ENCODE measurements at places on chromosomes 12 and 14.

GRCh38 chr12:359091-359490 lies 30.0 kb downstream of the KDM5A start:
- no peak for DNase-seq

GRCh38 chr12:7645395-7646177 lies 20.1 kb downstream of the APOBEC1 start:
- DNase-seq, result no peak

DNA sequence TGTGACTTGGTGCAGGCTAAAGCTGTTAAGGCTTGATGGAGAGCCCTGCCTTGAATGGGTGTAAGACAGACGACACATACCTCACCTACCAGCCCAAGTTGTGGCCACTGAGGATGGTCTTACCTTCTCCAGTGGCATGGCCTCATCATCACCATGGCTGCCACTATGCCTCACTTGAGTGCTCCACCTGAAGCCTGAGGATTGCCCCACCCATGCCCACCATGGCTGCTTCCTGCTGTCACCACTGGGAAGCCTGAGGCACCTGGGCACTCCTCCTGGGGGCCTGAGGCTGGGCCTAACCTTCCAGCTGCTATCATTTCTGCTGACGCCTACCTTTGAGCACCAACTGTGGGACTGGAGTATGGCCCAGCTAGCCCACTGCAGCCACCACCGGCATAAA lies 1605.7 kb upstream of the FLRT2 start:
- DNase-seq, result no peak

DNA sequence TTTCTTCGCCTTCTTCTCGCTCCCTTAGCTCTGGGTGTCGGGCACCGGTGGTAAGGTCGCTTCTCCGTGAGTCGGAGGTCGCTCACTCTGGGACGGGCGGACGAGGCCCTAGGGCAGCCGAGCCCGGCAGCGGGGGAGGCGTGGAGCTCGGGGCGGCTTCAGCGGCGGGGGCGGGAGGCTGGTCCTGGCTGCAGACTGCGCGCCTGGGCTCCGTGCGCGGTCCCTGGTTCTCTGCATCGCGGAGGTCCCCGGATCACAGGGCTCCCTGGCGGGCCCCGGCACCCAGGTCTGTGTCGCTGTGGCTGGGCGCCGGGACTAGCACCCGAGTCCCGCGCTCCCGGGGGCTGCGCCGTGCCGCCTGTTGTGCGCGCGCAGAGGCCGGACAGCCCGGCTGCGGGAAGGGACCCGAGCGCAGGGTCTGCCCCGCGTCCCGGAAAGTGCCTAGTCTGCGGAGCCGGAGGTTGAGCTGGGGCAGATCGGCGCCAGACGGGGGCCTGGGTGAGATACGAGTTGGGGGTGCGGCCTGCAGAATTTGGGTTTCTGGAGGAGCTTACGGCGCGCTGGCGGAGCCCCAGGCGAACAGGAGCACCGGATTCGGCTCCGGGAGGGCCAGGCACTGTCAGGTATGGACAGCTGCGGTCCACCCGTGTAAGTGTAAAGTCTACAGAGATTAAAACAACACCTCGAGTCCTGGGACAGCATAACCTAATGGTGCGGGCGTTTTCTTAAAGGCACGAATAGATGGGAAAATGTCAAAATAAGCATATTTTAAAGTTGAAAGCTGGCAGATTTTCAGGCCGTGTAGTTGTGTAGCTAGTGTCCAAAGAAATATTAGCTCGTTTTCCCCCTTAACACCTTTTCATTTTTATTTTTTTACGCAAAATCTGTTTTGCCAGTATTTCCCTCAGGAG lies 713 bp downstream of the FRMD6 start:
- no peak for DNase-seq

- no peak for DNase-seq
Measured at GRCh38 chr12:49698619-49699545, 8.3 kb downstream of the FMNL3 start.

- DNase-seq, result no peak
Measured at GRCh38 chr12:93733358-93733757, 56.2 kb downstream of the CRADD start.

DNA sequence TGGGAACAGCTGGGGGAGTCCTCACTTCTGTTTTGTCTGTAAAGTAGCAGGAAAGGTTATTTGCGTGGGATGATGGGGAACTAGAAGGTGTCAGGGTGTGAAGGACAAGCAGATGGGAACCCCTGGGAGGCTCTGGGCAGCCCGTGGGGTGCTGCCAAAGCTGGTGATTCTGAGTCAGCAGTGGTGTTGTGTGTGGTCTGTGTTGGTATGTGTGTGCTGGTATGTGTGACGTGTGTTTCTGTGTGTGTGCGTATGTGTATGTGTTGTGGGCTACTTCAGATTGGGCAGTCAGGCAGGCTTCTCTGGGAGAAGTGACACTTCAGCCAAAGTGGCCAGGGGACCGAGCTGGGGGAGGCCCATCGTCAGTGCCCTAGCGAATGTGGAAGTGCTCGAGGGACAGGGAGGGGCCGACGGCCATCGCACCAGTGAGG lies 15.3 kb upstream of the BDKRB2 start:
- no peak for DNase-seq

DNA sequence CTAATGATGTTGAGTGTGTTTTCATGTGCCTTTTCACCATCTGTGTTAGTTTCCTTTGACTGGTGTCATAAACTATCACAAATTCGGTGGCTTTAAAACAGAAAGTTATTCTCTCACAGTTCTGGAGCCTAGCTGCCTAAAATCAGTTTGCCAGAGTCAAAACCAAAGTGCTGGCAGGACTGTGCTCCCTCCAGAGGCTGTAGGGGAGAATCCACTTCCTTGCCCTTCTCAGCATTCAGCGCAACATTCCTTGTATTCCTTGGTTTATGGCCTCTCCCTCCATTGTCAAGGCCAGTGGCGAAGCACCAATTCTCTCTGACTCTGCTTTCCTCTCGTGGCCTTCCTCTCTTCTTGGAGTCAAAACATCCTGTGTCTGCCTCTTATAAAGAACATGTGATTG lies 174.2 kb upstream of the PDE3A start:
- no peak for DNase-seq

DNA sequence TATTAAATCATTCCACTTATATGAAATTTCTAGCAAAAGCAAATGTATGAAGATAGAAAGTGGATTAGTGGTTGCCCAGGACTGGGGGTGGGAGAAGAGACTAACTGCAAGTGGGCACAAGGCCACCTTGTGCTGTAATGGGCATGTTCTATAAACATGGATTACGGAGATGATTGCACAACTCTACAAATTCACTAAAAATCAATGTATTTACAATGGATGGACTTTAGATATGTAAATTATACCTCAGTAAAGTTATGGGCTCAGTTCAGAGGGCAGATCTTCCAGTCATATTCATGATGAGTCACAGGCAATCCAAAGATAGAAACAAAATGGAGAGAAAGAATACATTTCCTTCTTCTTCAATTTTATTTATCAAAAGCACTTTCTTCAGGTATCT lies 173.9 kb downstream of the NDUFA12 start:
- no peak for DNase-seq

DNA sequence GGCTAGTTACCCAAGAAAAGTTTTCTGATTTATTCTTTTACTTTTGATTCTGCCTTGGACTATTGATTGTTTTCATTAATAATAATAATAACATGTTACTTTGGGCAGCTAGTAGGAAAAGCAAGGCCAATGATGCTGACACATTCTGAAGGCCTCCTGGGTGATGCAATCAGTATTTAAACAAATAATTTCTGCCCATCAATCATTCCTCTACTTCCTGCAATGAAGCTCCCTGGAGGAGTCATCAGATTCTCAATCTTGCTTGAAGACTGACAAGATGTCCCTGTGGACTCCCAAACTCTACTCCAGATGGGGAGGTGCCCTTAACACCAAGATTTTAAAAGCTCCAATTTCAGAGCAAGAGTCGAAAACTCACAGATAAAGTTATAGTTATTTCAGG lies at the start of gene SPX:
Gene SPX (plus strand): TSS at position 244 of the 400 bp plus-strand sequence. CDS start 177 bp downstream, outside the sequence.
- no peak for DNase-seq

- DNase-seq, result no peak
Measured at GRCh38 chr14:70807898-70808415, 1.4 kb downstream of the MAP3K9 start.

DNA sequence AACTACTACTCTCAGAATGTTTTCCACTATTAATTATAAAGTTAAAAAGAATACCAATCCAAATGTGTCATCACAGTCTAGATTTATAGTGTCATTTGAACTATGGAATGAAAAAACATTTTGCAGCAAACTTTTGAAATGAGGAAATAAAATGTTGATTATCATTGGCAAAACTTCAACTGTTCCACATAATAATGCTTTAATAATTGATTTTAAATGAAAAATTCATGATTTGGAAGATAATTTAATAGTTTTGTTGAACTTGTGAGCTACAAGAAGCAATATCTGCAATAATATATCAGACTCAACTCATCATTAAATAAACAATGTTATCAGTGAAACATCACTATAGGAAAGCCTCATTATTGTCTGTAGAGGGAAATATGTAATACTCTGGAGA lies 48.2 kb upstream of the DCN start:
- no peak for DNase-seq

DNA sequence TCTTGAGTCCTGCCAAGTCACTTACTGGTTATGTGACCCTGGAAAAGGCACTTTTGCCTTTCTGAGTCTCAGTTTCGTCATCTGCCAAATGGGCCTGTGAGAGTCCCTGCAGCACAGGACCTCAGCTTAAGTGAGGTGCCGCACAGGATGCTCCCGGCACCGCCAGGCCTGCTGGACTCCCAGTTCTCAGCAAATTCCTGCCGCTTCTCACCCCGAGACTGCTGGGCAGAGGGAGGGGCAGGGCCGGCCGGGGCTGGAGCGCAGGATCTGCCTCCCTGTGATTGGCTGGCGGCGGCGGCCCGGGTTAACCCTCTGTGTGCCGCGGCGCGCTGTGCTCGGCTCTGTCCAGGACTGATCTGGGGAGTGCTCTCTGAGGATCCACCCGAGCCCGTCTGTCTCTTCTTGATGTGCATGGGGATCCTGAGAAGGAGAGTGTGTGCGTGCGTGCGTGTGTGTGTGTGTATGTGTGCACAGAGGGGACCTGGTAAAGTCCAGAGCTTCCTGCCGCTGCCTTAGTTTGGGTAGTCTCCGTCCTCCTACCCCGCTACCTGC lies 8.6 kb downstream of the SETD1B start:
- DNase-seq, result no peak

DNA sequence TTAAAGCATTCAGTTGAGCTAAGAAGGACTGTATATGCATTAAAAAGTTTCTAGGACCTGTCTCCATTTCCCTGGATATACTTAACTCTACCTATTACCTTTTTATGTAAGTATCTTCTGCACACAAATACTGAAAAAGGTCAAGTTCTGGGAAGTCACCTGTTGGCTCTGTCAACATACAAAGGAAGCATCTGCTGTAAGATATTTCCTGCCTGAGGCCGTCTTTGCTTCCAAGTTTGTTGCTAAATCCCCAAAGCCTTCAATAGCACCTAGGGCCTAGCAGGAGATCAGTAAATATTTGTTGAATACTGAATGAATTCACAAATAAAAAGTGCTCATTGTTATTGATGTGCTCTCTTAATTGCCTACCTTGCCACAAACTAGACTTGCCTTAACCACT lies 188.4 kb downstream of the DUSP6 start:
- DNase-seq, result no peak

GRCh38 chr14:27061299-27061698 lies 463.5 kb upstream of the NOVA1 start:
- DNase-seq, result no peak

DNA sequence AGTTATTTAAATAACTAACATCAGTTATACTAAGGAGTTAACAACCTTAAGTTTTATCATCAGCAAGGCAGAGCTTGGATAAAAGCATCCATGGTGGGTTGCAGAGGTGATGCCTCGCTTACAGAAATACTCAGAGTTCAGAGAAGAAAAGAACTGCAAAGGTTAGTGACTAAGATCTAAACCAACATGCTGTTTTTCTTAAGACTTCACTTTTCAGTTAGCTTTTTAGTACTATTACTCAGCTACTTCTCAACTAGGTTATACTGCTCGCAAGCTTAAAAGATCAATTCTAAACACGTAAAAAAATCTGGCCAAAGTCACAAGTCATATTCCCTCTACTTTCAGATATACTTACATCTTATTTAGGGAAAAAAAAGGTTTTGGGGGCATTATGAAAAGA lies 2.8 kb downstream of the PPP1CC start:
- no peak for DNase-seq

DNA sequence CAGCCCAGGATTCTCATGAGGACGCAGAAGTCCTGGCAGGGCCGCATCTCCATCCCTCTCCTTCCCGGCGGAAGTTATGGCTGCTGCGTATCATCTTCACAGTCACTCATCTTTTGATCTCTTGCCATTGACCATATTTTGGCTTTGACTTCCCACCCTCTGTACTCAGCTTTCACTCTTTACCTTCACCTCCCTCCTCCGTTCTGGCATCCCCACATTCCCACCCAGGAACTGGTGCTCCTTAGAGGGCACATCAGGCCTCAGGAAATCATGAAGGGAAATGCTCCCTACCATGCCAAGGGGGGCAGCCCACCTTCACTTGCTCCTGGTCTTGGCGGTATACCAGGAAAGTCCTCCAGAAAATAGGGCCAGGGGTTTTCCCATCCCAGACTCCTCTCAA lies 1.3 kb downstream of the TEX52 start:
- no peak for DNase-seq

DNA sequence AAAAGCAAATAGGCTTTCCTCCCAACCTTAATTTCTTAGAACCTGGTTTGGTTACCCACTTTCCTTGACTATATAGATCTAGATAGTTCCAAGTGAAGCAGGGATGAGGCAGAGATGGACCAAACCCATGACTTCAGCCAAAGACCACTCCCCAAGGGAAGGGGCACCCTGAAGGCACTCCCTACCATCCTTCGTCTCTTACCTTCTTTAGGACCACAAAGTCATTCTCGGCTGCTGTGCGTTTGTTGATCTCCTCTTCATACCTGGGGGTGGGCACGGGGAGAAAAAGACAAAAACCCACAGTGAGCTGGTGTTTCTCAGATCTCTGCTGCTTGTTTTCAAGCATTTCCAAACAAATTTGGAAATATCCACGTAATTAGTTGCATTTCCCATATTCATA lies 3.4 kb downstream of the KRT4 start:
- DNase-seq, result no peak

DNA sequence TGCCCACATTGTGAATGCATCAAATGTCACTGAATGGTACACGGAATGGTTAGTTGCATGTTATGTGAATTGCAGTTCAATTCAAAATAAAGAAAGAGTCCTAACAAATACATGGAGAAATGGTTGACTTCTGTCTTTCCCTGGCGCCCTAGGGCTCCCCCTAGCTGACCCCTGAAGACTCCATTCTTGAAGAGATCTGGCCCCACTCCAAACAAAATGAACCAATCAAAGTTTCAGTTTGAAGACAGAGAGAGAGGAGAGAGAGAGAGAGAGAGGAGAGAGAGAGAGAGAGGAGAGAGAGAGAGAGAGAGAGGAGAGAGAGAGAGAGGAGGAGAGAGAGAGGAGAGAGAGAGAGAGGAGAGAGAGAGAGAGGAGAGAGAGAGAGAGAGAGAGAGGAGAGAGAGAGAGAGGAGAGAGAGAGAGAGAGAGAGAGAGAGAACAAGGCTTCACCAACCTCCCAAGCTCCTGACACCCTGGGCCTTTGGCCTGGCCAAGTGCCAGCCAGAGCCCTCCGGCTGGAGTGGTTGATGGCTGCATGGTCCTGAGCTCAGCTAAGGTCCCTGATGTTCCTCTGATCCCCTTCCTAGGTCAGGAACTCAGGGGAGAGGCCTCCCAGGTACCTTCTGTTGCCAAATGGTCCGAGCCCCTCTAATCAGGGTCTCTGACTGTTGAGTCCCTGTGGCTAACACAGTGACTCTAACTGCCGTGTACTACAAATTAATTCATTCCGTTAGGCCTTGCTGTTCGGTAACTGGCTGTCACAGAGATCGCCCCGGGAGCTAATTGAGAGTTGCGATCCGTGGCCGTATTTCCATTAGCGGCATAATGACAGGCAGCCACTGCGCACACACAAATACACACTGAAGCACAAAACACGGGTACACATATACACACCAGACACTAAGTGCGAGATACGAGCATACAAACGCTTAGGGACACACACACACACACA lies 188.8 kb downstream of the ESRRB start:
- no peak for DNase-seq

Measured in NCI-H187 treated with DMSO at 0.1 percent for 48 hours (cell line).